ENCODE measurements at places on chromosomes 1 and 21.

DNA sequence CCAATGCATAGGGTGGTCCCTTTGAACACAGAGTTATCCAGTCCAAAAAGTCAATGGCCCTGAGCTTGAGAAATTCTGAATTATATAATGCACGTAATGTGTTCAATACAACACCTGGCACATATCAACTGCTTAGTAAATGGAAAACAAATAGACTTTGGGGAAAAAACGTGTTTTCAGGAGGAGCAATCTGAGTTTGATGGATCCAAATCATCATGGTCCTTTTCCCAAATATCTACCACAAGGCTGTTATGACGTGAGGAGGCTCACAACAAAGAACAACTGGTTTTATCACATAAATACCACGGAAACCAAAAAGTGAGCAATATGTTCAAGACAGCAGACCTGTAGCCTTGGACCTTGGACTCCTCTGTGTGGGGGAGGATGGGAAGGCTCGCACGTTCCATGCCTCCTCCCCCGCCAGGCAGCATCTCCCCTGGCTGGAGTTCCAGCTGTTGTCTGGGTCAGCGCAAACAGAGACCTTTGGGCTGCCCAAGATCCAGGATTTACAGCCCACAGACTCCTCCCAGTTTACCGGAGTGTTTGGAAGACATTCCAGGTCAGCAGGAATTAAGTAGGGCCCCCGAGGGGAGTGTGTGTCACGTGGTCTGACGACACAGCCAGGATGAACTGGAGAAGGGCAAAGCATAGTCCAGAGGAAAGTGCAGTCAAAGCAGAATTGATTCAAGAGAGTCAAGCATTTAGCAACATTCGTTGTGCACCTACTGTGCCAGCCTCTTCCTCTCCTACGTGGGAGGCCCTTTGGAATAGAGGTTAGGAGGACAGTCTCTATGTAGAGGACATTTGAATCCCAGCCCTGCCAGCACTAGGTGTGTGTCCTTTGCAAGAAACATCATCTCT is 32.2 kb upstream of the MED18 start:
- DNase-seq: no peak

DNA sequence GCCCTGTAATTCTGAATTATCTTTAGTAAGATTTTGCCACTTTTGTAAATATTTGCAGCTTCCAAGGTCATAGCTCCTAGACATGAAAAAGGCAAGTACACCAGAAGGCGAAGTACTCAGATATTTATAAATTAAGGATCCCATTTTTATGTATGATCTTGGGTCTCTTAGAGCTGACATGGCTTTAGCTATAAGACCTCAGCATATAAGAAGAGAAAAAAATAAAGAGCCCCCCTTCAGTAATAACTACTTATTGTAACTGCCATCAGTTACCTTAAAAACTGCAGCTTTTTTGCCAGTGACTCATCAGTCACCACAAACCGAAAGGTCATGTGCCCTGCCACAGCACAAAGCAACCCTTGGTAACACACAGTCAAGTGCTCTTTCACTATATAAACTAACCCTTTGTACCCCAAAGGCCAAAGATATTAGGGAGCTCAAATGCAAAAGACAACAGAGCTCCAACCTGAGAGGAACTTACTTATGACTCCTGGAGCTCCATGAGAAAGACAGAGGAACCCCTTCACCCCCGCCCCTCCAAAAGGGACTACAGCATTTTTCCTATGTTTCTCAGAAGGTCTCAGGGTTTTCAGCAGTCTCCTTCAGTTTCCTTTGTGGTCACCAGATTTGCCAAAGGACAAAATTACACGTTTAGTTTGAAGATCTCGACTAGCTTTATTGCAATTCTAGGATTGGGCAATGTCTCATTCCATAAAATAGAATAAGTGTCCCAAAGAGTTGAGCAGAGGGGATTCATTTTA is 219.8 kb upstream of the DUSP10 start:
- DNase-seq: peak; percentile 74

DNA sequence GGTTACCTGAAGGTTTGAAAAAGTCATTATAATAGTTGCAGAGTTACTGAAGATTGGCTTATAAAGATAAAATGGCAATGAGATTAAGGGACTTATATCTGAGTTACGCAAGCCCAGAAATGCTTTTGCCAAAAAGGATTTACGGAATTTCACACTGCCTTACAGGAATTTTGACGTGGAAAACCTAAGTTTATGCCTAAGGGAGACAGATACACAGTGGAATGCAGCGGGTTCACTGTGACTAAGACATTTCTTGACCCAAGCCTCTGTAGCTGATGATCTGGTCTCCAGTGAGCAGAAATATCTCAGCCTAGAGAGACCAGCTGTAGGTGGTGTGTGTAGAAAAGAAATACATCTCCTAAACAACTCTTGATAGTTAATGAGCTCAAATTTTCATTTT is 10.1 kb upstream of the EXO1 start:
- DNase-seq: no peak

GRCh38 chr1:244647819-244648218 is 5.1 kb upstream of the DESI2 start:
- DNase-seq: no peak

- no peak for DNase-seq
Observed at GRCh38 chr1:2111674-2112035, 61.4 kb downstream of the PRKCZ start.

GRCh38 chr1:176174108-176174507 is 33.0 kb downstream of the COP1 start:
- no peak for DNase-seq

GRCh38 chr1:68338081-68338480 is 105.8 kb upstream of the WLS start:
- DNase-seq: no peak

GRCh38 chr1:246597340-246597739 is 31.1 kb downstream of the CNST start:
- no peak for DNase-seq

- no peak for DNase-seq
Observed at GRCh38 chr1:3568815-3569435, 42.4 kb downstream of the MEGF6 start.

DNA sequence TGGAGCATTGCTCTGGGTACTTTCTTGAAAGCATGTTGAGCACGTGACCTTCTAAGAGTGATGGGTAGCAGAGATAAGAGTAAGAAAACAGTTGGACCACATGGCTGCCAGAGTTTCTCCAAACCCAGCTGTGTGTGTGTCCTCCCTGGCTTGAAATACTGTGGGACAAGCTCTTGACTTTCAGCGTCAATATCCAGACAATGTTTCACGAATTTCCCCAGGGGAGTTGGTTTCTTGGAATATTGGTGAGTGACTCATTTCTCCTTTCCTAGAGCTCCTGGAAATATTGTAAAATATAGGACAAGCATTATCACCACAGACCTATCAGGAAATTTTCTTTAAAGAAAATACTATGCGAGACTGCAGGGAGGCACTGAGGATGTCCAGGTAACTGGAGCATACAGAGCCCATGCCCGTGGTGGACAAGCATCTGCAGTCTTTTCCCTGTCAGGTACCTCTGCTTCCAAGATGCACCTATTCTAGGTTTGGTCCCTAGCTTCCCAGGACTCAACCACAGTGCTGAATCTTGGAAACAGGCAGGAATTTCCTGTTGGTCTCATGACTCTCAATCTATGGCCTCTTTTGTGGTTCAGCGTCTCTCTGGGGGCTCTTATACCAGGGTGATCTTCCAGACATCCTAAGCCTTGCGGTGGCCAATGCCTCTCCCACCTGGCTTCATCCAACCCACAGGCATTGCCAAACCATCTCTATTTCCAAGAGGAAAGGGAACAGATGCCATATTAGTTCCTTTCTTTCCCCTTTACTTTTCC is 67.4 kb downstream of the KCNJ6 start:
- DNase-seq: no peak

DNA sequence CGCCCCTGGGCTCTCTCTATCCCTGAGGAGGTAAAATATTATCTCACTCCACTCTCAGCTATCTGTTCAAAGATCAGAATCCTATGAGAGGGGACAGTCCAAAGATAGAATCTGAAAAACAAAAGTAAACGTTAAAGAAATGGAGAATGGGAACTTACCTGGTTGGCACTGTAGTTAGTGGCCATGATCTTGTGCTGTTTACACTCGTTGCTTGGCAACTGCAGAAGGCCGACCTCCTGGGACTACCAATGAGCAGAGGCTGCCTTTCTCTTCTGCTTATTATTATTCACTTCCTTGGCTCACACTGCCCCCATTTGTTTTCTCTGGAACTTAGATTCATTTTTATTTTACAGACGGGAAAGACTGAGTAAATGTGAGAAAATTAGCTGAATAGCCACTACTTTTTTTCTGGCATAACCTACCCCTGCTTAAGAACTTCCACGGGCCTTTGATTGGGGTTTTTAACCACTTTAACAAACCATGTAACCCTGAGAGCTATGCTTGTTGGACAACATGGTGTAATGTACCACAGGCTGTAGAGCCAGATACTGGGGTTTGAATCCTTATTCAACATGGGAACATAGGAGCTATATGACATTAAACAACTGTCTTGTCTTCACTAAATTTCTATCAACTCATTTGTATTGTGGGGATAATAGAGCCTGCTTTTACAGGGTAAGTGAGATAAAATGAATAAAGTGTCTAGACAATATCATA is at the start of gene CFAP126:
CFAP126 (minus strand) TSS at position 193 of the 717 bp plus-strand sequence; CDS start at position 185, 8 bp downstream.
- DNase-seq: no peak

DNA sequence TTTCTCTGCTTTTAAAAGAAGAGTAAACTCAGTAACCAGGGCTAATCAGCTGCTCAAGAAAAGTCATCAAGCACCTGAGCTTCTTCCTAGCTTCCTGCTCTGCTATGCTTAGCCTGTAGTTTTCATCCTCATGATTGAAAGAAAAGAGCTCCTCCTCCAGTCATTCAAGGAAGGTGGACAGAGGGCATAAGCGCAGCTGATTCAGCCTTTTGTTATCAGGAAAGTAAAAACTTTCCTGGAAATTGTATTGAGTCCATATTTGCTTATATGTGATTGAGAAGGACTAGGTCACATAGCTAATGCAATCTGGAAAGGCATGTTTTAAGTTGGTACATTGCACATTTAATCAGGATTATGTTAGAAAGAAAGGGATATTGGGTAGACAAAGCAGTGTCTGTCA is 8.5 kb upstream of the BACH1 start:
- DNase-seq: no peak

DNA sequence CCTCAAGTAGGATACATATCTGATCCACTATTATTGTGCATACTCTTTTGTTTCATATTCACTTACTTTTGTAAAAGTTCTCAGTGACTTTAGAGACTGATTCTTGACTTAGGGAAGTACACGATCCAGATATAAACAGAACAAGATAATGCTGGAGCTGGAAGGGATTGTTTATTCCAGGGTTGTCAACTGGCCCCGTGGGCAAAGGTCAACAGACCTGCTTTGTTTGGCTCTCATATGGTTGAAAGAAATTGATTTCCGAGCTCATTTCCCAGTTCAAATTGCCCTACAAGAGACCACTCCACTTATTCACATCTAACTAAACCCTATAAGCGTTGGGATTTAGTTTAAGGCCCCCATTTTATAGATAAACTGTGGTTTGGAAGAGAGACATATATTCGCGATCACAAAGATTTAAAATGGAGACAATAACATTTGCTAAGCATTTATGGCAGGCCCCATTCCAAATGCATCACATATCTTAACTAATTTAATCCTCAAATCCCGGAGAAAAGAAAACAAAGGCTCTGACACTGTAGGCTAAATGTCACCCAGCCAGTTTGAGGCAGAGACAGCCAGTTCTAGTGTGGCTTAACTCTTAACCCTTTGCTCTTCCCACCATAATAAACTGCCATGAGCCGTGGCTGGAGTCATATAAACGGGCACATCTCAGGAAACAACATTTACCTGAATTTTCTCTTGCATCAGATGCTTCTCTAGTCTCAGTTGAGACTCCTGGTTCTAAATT is 20.6 kb downstream of the REG4 start:
- no peak for DNase-seq

- DNase-seq: no peak
Observed at GRCh38 chr21:41545500-41546359, 37.8 kb upstream of the TMPRSS2 start.

DNA sequence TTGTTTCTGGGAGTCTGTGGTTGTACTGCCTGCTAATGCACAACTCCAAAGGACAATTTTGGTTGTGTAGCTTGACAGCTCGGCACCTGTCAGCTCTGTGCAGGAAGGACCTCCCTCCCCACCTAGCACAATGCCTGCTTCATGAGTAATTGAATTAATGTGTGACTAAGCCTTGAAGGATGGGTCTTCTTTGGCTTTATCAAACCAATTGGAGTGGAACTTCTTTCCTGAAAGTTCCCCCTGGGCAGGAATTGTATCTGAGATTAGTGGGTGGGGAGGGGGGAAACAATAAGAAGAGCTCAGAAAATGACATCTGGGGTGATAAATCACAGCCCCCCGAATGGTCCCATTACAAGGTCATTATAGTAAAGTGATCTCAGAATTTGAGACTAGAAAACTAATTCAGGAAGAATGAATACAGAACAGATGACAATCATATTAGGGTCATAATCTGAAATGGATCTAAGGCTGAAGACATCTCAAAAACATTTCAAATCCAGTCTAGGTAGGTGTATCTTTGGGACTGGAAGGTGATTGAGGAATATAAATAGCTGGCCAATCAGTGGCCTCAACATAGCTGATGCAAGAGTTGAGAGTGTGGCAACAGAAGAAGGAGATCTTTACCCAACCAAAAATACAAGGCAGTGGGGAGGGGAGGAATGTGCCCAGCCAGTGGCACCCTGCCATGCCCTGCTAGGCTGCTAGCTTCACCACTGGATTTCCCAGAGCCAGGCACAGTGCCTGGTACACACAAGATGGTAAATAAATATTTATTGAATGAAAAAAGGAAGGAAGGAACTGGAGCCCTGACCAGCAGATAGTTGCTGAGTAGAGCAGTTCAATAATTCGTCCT is 10.1 kb upstream of the SESN2 start:
- DNase-seq: peak; percentile 61

DNA sequence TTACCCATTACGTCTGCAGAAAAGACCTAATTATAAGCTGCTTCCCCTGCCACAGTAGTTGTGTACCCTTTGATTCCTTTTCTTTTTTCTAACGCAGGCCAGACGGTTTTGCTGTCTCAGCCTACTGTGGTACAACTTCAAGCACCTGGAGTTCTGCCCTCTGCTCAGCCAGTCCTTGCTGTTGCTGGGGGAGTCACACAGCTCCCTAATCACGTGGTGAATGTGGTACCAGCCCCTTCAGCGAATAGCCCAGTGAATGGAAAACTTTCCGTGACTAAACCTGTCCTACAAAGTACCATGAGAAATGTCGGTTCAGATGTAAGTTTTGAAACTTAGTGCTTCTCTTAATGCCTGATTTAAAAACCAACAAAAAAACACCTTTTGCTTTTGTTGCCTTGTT is 35.8 kb downstream of the ATF6 start:
- DNase-seq: no peak

GRCh38 chr1:95325349-95325748 is 91.3 kb downstream of the RWDD3 start:
- DNase-seq: no peak

GRCh38 chr1:2632561-2633361 is at the start of gene MMEL1:
Gene MMEL1 (minus strand): TSS chr1:2633016. CDS start chr1:2629484, 3,532 bp downstream.
- no peak for DNase-seq

GRCh38 chr1:219367496-219367895 is 193.8 kb downstream of the LYPLAL1 start:
- no peak for DNase-seq
